ENCODE measurements at places on chromosomes 4 and X. TPM values are rescaled to one million over a fixed set of nuclear protein-coding genes. Genes with fewer than 3 reads are reported as not detected.

- no peak for DNase-seq
Measured at GRCh38 chrX:142089193-142089592, 115.9 kb downstream of the MAGEC2 start.

GRCh38 chr4:45455217-45455616 lies 668.6 kb downstream of the GABRG1 start:
- DNase-seq: no peak

- DNase-seq: no peak
Measured at GRCh38 chr4:59175617-59176016, 2024.5 kb upstream of the ADGRL3 start.

DNA sequence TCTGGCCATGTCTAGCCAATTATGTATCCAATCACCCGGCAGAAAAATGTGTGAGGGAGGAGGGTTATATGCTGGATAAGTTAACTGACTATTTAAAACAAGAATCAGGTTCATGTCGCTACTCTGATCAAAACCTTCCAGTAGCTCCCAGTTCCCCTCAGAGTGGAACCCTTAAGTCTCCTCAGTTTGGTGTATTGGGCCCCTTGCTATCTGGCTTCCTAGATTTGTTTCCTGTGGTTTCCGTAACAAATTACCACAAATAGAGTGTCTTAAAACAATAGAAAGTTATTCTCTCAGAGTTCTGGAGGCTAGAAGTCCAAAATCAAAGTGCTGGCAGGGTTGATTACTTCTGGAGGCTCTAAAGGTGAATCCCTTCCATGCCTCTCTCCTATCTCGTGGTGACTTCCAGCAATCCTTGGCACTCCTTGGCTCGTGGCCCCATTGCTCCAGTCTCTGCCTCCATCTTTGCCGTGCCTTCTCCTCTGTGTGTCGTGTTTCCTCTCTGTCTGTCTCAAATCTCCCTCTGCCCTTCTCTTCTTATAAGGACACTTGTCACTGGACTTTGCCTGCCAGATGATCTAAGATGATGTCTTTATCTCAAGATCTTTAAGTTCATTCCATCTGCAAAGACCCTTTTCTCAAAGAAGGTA lies 10.5 kb upstream of the ENPP6 start:
- no peak for DNase-seq

- DNase-seq: no peak
Measured at GRCh38 chr4:67624939-67625338, 66.4 kb downstream of the STAP1 start.

GRCh38 chr4:87978681-87979080 lies 3.2 kb downstream of the SPP1 start:
- DNase-seq: no peak

DNA sequence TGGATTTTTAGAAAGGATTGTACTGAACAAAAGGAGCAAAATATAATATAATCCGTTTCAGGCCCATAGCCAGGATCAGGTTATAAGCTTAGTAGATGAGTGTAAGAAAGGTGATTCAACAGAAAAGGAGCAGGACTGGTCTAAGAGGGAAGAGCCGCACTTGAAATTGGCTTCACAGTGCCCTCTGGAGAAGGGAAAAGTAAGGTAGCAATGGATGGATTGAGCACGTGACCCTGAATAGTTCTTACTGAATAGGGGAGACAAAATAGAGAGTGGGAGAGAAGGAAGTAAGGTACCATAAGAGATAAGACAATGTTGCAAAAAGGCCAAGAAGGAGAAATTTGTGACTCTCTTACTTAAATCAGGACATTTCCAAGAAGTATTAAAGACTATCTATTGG lies 15.6 kb downstream of the CXorf66 start:
- no peak for DNase-seq

- no peak for DNase-seq
Measured at GRCh38 chr4:84324303-84325245, 174.5 kb downstream of the NKX6-1 start.

- no peak for DNase-seq
Measured at GRCh38 chrX:107206697-107207065, 270 bp downstream of the DNAAF6 start.

DNA sequence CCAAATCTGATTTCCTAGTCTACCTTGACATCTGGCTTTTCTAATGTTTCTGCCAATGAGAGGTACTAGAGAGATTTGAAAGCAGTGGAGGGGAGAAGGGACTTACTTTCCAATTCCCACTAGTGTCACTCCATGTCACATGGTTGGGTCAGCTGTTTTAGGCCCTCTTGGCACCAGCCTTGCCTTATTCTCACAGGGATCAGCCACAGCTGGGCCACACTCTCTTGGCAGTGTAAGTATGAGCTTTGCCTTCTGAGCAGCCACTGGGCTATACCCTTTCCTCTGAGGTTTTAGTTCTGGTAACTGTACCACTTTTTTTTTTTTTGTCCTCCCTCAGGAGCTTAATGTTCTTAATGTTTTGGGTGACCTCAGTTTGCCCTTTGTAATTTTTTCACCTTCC lies 10.2 kb upstream of the ADH1C start:
- peak; percentile 40 for DNase-seq

DNA sequence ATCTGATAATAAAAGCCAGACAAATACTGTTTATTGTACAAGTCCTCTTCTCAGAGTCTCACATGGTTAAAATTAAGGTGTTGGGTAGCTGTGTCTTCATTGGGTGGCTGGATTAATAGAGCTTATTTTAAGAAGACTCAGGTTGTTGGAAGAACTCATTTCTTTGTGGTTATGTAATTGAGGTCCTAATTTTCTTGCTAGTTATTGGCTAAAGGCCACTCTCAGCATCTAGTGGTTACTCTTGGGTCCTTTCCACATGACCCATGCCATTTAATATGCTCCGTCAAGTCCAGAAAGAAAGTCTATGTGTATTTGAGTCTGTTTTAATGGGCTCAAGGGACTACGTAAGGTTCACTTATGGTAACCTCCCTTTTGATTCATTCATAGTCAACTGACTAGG lies 1668.6 kb upstream of the AGA start:
- no peak for DNase-seq

DNA sequence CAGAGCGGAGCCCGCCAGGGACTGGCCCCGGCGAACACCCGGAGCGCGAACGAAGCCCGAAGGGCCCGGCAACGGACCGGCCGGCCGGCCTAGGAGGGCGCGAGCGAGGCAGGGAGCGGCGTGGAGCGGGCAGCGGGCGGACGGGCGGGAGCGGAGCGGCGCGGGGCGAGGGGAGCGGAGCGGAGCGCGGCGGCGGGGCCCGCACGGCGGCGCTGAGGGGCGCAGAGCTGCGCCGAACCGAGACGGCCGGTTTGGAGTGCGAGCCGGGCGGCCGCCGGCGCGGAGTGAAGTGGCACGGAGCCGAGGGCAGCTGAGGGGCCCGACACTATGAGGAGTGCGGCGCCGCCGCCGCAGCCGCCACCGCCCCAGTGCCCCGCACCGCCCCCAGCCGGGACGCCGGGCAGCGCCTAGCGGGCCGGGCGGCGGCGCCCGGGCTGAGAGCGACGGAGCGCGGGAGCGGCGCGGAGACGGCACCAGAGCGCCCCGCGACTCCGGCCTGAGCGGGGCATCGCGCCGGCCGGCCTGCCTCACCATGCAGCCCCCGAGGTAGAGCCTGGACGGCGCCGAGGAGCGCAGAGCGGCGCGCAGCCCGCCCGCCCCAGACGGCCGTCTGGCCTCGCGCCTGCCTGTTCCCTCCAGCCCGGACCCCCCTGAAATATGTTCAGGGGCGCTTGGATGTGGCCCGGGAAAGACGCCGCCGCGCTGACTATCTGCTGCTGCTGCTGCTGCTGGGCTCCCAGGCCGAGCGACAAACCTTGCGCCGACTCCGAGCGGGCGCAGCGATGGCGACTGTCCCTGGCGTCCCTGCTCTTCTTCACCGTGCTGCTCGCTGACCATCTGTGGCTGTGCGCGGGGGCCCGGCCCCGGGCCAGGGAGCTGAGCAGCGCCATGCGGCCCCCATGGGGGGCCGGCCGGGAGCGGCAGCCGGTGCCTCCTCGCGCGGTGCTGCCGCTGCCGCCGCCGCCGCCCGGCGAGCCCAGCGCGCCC lies 793 bp downstream of the NALF2 start:
- DNase-seq: no peak

GRCh38 chrX:12583543-12583942 lies 207.7 kb upstream of the PRPS2 start:
- DNase-seq: no peak

DNA sequence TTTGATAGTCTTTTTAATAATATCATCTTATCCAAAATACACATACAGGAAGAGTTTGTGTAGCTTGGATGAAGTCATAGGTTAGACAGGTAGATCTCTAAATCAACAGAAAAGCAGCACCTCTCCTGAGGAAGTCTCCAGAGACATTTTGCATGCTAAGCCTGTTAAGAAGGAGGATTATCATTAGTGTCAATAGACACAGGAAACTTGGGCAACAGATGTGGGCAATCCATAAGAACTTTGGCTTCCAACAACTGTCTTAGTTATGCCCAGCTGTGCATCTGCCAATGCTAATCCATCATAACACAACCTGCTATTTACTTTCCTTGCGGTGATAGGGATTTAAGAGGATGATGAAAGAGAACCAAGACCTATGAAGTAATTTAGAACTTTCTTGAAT lies 1052.6 kb downstream of the RPA4 start:
- no peak for DNase-seq

- DNase-seq: no peak
Measured at GRCh38 chr4:98998551-98998950, 3.0 kb downstream of the METAP1 start.

GRCh38 chr4:158166701-158167100 lies 6.1 kb downstream of the GASK1B start:
- no peak for DNase-seq

Gene VGLL1
- total RNA-seq: not detected

Gene KCND1
- total RNA-seq: 0.25 TPM

Gene PLXNB3
- total RNA-seq: 1.6 TPM

Gene FAM47E
- 1.1 TPM for total RNA-seq

Gene USP51
- total RNA-seq: 1.9 TPM

Gene ERVMER34-1
- 5.8 TPM for total RNA-seq

Gene XAGE1A
- not detected for total RNA-seq

Gene RTL3
- 0.23 TPM for total RNA-seq

Gene HOPX
- total RNA-seq: 21.1 TPM

Gene UCP1
- total RNA-seq: not detected

Gene TEX13D
- not detected for total RNA-seq

Gene CHST7
- total RNA-seq: 41.8 TPM

Gene AFP
- total RNA-seq: not detected

Gene CTAG1A
- total RNA-seq: not detected

Gene NUDT10
- 0.20 TPM for total RNA-seq

Gene INTU
- total RNA-seq: 4.4 TPM

Gene ZNF81
- 2.9 TPM for total RNA-seq

Gene AMBN
- total RNA-seq: not detected

All from heart left ventricle (tissue), 16 donors.